Heart right ventricle (tissue), 16 donors: ENCODE measurements at places on chromosomes 1 and 21.

- peaks cover 3% of the 10 kb centered on the region for H3K27me3 ChIP-seq
- H3K36me3 ChIP-seq, result no peaks in the 10 kb centered on the region
- no peak overlapping the region for H3K27ac ChIP-seq
Observed at GRCh38 chr21:44263221-44263760, 1.6 kb upstream of the DNMT3L start.

- no peaks in the 10 kb centered on the region for H3K27me3 ChIP-seq
- no peak for DNase-seq
- H3K36me3 ChIP-seq, result peaks cover 4% of the 10 kb centered on the region
Observed at GRCh38 chr1:116944613-116945012, 34.9 kb downstream of the PTGFRN start.

GRCh38 chr1:154955039-154955717 is 721 bp downstream of the PBXIP1 start:
- H3K4me1 ChIP-seq, result peaks cover 60% of the 10 kb centered on the region
- H3K36me3 ChIP-seq, result peaks cover 27% of the 10 kb centered on the region
- H3K4me3 ChIP-seq, result peak overlapping the region; percentile 59
- H3K27me3 ChIP-seq, result no peaks in the 10 kb centered on the region
- H3K27ac ChIP-seq, result no peak overlapping the region

- H3K36me3 ChIP-seq, result no peaks in the 10 kb centered on the region
- no peaks in the 10 kb centered on the region for H3K27me3 ChIP-seq
- H3K4me3 ChIP-seq, result no peak overlapping the region
- no peak for DNase-seq
Observed at GRCh38 chr21:29557200-29557599, 258.5 kb downstream of the BACH1 start.

GRCh38 chr1:170424346-170424745 is 107.6 kb upstream of the GORAB start:
- no peak for DNase-seq
- H3K4me1 ChIP-seq, result no peaks in the 10 kb centered on the region
- H3K36me3 ChIP-seq, result no peaks in the 10 kb centered on the region
- no peaks in the 10 kb centered on the region for H3K27me3 ChIP-seq
- H3K27ac ChIP-seq, result no peak overlapping the region
- H3K4me3 ChIP-seq, result no peak overlapping the region
